ENCODE measurements at places on chromosomes 7 and 10. TPM values are rescaled to one million over a fixed set of nuclear protein-coding genes. Genes with fewer than 3 reads are reported as not detected.

- DNase-seq = no peak
These were observed 39.8 kb upstream of the PCBD1 start for GRCh38 chr10:70928140-70928539.

DNA sequence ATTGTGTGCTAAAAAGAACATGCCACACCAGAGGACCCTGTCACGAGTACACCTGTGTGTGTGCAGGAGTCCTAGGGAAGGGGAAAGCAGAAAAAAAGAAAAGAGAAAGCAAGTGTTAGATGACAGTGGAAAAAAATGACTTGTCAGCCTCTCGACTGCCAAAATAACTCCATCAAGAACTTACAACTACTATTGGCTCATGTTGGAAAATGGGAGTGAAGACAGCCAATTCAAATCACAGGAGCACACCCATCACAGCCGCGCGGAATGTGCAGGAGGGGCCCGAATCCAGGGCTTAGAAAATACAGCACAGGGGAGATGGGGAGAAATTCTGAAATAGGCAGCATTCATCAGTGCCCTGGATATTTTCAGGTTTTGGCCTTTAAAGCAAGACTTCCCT, 38.1 kb upstream of the FOXI2 start:
- DNase-seq = no peak

DNA sequence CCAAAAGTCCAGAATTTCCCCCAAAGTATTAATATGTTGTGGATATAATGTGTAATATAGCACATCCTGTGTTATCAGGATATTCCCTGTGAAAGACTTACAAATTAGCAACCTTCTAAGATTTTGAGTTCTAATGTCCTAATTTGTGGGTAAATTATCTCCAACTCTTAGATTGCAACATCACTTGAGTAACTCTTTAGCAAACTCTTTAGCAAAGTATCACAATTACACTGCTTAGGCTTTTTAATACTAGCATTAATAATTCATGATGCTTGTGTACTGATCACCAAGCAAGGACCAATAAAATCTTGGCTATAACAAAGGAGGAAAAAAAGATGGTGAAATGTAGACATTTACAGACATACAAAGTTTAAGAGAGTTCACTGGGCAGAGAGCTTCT, 27.7 kb downstream of the HIP1 start:
- no peak for DNase-seq

DNA sequence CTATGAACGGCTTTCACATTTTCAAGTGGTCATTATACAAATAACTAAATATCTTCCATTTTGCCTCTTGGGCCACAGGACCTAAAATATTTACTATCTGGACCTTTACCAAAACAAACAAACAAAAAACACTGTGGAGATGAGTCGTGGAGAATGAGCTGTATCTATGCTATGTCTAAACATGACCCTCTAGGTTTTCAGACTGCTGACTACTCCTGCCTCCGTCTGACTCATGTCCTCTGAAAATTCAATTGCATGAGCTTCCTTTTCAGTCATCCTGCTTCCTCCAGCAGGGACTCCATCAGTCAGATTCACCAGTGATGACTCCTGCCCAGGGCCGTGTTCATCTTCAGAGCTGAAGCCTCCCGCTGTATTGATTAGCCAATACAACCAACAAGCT, 96.8 kb downstream of the COL28A1 start:
- no peak for DNase-seq

GRCh38 chr7:69782917-69783684, 184.8 kb downstream of the AUTS2 start:
- DNase-seq = peak; percentile 93

- DNase-seq = no peak
These were observed 199.8 kb downstream of the MAD1L1 start for GRCh38 chr7:2032876-2033407.

GRCh38 chr10:104117839-104118323, 4.1 kb upstream of the SFR1 start:
- peak; percentile 34 for DNase-seq

GRCh38 chr7:84454174-84454959, 259.8 kb upstream of the SEMA3A start:
- peak; percentile 11 for DNase-seq

DNA sequence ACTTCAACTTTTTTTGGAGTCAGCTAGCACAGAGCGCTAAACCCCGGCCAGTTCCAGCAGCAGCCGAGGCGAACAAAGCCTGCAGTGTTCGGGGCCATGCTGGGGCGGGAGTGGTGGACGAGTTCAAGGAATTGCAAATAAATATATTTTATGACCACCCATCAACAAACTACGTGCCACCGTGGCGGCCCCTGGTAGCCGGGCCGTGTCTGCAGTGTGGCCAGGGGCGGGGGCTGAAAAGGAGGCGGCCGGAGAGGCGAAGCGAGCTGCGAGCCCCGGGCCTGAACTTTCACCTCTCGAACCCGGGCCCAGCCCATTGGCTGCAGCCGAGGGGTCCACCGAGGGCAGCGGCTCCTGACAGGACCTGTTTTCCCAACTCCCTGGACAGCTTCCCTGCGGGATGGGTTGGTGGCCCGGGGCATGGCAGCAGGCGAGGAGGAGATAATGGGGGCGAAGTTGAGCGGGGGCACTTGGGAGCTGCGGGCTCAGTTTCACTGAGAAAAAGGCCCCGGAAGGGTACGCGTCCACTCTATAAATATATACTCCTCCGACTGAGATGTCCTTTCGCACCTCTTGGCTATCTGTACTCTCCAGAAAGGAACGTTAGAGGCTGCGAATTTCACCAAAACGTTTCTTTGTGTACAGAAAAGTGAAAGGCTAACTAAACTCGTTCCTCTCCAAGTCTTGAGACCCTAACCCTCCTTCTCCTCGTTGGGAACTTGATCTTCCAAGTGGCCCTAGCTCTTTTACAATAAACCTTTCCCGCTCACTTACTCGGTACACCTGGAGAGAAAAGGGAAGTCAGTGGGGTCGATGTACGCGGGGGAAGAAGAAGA, 164.6 kb upstream of the PPP1R3A start:
- DNase-seq = peak; percentile 40

DNA sequence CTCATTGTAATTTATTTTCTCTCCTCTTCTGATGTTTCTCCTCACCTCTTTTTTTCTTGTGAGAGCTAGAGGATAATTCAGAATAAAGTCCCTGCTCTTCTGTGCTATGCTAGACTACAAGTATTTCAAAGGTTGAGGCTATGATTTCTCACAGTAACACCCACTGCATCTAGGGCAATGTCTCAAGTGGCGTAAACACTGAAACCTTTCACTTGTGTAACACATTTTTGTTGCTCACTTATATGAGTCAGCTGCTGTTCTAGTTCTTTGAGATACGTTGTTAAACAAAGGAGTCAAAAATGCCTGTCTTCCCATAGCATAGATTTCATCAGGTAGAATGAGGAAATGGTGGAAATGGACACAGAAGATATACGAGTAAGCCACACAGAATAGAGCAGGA, 305.1 kb upstream of the PITRM1 start:
- no peak for DNase-seq

GRCh38 chr7:25594122-25594521, 365.8 kb upstream of the NPVF start:
- DNase-seq = no peak

The PTPRN2 gene
- 3.7 TPM for polyA plus RNA-seq

Data from lung (tissue), 17 donors.